ENCODE measurements at places on chromosomes 6 and 20. TPM values are rescaled to one million over a fixed set of nuclear protein-coding genes. Genes with fewer than 3 reads are reported as not detected.
A peak's percentile ranks its signal among the peaks of the same experiment; 100 is the strongest.

GRCh38 chr6:123022975-123023374 is 26.9 kb downstream of the CLVS2 start:
- H3K36me3 ChIP-seq, result no peaks in the 10 kb centered on the region
- no peak for DNase-seq
- no peak overlapping the region for H3K4me3 ChIP-seq
- H3K4me1 ChIP-seq, result no peaks in the 10 kb centered on the region
- no peak overlapping the region for H3K27ac ChIP-seq
- no peaks in the 10 kb centered on the region for H3K27me3 ChIP-seq

DNA sequence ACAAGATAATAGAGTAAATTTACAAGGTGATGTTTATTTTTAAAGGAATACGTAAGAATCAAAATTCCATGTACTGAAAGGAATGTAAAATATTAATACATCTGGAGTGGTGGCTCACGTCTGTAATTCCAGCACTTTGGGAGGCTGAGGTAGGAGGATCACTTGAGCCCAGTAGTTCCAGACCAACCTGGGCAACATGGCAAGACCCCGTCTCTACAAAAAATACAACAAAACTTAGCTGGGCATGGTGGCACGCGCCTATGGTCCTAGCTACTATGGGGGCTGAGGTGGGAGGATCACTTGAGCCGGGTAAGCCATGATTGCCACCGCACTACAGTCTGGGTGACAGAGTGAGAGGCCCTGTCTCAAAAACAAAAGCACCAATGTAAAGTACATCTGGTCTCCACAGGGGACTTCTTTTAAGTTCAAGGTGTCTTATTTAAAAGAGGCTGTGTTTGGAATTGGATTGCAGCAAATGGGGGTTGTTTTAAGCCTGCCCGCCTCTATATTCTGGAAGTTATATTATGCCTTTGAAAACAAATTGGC is 36.9 kb downstream of the ARID1B start:
- H3K27me3 ChIP-seq, result no peaks in the 10 kb centered on the region
- DNase-seq, result no peak
- H3K36me3 ChIP-seq, result no peaks in the 10 kb centered on the region
- H3K27ac ChIP-seq, result no peak overlapping the region

GRCh38 chr6:47633141-47633540 is 65.2 kb upstream of the ADGRF4 start:
- H3K4me3 ChIP-seq, result no peak overlapping the region
- no peaks in the 10 kb centered on the region for H3K36me3 ChIP-seq
- no peak for DNase-seq

DNA sequence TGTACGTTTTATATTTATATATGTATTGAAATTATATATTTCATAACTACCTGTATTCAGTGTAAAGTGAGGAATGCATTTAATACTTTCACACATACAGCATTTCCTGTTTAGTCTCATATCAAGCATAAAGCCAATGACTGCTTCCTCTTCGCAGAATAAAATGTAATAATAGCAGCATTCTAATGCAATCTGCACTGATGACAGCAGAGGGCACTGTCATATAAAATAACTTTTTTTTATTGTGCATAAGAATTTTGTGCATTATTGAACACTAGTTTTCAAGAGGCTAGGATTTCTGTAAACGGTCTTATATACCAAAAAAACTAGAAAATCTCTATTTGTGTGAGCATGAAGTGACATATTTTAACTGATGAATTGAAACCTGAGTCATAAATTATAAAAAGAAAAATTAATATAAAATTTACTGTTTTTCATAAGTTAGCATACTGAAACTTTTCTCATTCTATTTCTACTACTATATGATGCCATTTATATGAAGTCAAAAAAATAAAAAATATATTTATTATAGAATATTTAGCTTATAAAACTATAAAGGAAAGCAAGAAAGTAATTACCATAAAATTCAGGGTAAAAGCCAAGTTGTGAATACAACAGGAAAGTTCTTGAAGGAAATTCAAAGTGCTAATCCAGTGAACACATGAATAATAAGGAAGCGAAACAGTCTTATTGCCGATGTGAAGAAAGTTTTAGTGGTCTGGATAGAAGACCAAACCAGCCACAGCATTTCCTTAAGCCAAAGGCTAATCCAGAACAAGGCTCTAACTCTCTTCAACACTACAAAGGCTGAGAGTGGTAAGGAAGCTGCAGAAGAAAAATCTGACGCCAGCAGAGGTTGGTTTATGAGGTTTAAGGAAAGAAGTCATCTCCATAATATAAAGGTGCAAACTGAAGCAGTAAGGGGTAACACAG is 36.3 kb downstream of the RNF146 start:
- H3K4me3 ChIP-seq, result no peak overlapping the region
- DNase-seq, result no peak
- no peaks in the 10 kb centered on the region for H3K36me3 ChIP-seq
- no peaks in the 10 kb centered on the region for H3K4me1 ChIP-seq
- H3K27ac ChIP-seq, result peak overlapping the region; percentile 59
- H3K27me3 ChIP-seq, result no peaks in the 10 kb centered on the region

GRCh38 chr6:86848986-86849385 is 88.3 kb upstream of the HTR1E start:
- H3K4me3 ChIP-seq, result no peak overlapping the region
- H3K4me1 ChIP-seq, result no peaks in the 10 kb centered on the region
- H3K27me3 ChIP-seq, result no peaks in the 10 kb centered on the region
- no peak overlapping the region for H3K27ac ChIP-seq
- H3K36me3 ChIP-seq, result no peaks in the 10 kb centered on the region

DNA sequence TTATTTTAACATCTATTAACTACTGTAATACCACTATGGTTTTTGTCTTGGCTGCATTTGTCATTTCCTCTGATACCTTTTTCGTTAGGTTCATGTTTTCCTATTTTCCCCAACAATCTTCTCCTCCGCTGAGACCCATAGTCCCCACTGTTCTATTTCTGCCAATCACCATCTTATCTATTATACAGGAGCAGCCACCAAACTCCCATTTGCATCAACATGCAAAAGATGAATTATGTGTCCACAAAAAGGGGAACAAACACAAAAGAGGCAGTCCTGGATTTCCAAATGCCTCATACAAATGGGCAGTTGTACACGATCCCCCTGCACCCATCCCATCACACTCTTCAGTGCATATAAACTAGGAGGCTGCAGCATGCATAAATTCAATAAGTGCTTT is 121.7 kb upstream of the MYLIP start:
- DNase-seq, result no peak
- no peaks in the 10 kb centered on the region for H3K36me3 ChIP-seq
- H3K4me1 ChIP-seq, result no peaks in the 10 kb centered on the region
- no peaks in the 10 kb centered on the region for H3K27me3 ChIP-seq
- no peak overlapping the region for H3K27ac ChIP-seq

Gene MATN4
- not detected for total RNA-seq

Gene ID4
- total RNA-seq, result 57.1 TPM

Gene COX7A2
- total RNA-seq, result 171 TPM
